ENCODE measurements at places on chromosomes 4 and X.

GRCh38 chr4:184645904-184646610 is 3.2 kb downstream of the CASP3 start:
- H3K4me1 ChIP-seq: peaks cover 32% of the 10 kb centered on the region
- H3K36me3 ChIP-seq: peaks cover 8% of the 10 kb centered on the region
- no peaks in the 10 kb centered on the region for H3K27me3 ChIP-seq

- H3K4me1 ChIP-seq: no peaks in the 10 kb centered on the region
- DNase-seq: no peak
- H3K4me3 ChIP-seq: no peak overlapping the region
- H3K36me3 ChIP-seq: no peaks in the 10 kb centered on the region
- H3K27me3 ChIP-seq: no peaks in the 10 kb centered on the region
These were observed 53.2 kb downstream of the MTM1 start for GRCh38 chrX:150621652-150622051.

DNA sequence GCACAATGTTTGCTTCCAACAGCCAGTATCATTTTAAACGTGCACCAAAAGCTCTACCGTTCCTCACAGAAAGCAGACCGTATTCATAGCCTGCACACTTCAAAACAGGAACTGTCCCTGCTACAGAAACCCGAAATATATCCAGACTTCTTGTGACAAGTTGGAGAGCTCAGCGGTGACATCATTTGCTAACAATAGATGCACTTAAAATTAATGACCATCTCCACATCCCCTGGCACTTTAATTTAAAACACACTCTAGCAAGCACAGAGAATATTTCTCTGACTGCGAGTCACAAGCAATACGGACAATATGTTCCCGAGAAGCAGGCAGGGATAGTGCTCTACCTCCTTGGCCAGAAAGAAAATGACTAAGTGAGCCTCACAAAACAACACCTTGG is 2.5 kb downstream of the NYX start:
- peaks cover 19% of the 10 kb centered on the region for H3K4me1 ChIP-seq
- H3K36me3 ChIP-seq: no peaks in the 10 kb centered on the region
- H3K4me3 ChIP-seq: peak overlapping the region; percentile 59
- no peak overlapping the region for H3K27ac ChIP-seq

DNA sequence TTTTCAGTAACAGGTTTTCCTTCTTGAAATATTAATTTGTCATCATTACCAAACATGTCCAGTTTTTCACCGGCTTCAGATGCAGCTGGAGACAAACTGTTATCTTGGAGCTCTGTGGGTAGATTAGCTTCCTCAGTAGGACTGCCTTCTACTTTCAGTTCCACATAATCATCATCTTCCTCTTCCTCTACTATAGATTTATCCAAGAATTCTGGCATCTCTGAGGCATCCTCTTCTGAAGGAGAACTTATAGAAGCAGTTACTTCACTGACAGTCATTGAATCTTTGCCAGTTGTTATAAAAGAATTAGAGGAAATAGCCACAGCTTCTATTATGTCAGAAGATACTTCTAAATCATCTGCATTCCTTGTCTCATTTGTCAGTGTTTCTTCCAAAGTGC is 162.9 kb downstream of the LRBA start:
- no peak overlapping the region for H3K4me3 ChIP-seq
- H3K27me3 ChIP-seq: no peaks in the 10 kb centered on the region
- H3K27ac ChIP-seq: no peak overlapping the region
- H3K36me3 ChIP-seq: no peaks in the 10 kb centered on the region
- DNase-seq: peak; percentile 3

DNA sequence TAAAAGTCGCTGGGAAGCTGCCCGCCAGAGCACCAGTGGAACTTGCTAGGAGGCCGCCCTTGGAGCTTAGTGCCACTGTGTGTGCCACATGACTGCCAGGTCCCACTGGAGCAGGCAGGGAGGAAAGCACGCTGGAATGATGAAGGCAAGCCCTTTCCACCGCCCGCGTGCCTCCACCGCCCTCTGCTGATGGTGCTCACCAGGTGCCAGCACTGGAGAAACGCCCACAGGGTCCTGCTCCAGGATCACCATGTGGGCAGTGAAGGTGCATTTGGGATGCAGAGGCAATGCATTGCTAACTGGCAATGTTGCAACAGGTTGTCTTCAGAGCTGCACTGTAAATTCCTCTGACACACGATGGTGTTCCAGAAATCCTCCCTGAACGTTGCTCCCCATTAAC is 76.3 kb downstream of the SHROOM2 start:
- H3K27me3 ChIP-seq: no peaks in the 10 kb centered on the region
- no peak overlapping the region for H3K4me3 ChIP-seq
- H3K27ac ChIP-seq: no peak overlapping the region
- H3K4me1 ChIP-seq: peaks cover 9% of the 10 kb centered on the region
- H3K36me3 ChIP-seq: no peaks in the 10 kb centered on the region

GRCh38 chrX:31291131-31291530 is 219.3 kb upstream of the FTHL17 start:
- no peaks in the 10 kb centered on the region for H3K27me3 ChIP-seq
- H3K36me3 ChIP-seq: no peaks in the 10 kb centered on the region
- DNase-seq: peak; percentile 21
- H3K4me1 ChIP-seq: no peaks in the 10 kb centered on the region

- H3K27me3 ChIP-seq: no peaks in the 10 kb centered on the region
- DNase-seq: no peak
- no peaks in the 10 kb centered on the region for H3K4me1 ChIP-seq
These were observed 213.4 kb downstream of the TMA16 start for GRCh38 chr4:163707873-163708272.

GRCh38 chr4:185127021-185127925 is 15.8 kb upstream of the SLC25A4 start:
- H3K4me1 ChIP-seq: no peaks in the 10 kb centered on the region
- peak; percentile 34 for DNase-seq
- H3K27ac ChIP-seq: no peak overlapping the region

DNA sequence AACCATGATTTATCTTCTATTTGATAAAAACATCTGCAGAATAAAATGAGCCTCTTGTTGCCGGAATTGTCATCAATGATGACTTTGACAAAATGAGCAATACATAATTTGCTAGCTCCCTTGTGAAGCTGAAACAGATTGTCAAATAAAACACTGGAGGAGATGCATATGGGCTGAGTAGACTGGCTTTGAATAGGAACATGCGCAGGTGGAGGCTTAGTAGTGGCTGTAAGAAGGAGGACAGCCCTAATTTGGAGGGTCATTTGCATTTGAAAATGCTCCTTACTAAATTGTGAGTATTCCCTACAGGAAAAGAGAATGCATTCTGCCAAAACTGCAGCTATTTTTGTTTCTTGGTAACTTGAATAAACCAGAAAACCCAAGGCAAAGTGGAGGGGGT is 329.1 kb downstream of the PPARGC1A start:
- no peaks in the 10 kb centered on the region for H3K27me3 ChIP-seq
- no peaks in the 10 kb centered on the region for H3K36me3 ChIP-seq
- H3K4me1 ChIP-seq: no peaks in the 10 kb centered on the region

GRCh38 chrX:9135901-9136510 is 102.1 kb upstream of the FAM9B start:
- DNase-seq: peak; percentile 42
- H3K27me3 ChIP-seq: no peaks in the 10 kb centered on the region
- H3K4me1 ChIP-seq: peaks cover 3% of the 10 kb centered on the region

DNA sequence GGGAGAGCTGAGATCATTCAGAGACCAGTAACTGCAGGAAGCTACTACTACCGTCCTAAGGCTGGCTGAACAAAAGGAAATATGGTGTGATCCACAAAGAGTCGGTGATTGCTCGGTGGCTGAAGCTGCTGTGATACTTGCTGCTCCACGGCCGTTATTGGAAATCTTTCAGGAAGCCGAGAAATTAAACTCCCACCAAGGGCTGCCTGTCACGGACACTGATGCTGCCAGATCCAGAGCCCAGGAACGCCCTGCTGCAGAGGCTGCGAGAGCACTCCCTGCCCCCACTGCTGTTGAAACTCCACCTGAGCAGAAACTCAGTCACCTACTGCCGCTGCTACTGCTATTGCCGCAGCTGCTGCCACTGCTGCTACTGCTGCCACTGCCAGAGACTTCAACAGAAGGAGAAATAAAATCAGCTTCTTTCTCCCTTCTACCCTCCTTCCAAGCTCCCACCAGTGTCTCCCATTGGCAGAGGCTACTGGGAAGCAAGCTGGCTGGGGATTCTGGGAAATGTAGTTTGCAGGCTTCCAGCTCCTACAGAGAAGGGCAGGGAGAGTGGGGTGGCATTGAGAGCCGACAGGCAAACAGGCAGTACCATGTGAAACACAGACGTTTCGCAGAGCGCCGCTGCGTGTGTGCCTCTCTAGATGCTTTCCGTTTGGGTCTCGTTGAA is 126.0 kb upstream of the ENPP6 start:
- no peaks in the 10 kb centered on the region for H3K4me1 ChIP-seq
- H3K27ac ChIP-seq: peak overlapping the region; percentile 1
- peak; percentile 89 for DNase-seq
- peak overlapping the region; percentile 86 for H3K4me3 ChIP-seq
- no peaks in the 10 kb centered on the region for H3K36me3 ChIP-seq

DNA sequence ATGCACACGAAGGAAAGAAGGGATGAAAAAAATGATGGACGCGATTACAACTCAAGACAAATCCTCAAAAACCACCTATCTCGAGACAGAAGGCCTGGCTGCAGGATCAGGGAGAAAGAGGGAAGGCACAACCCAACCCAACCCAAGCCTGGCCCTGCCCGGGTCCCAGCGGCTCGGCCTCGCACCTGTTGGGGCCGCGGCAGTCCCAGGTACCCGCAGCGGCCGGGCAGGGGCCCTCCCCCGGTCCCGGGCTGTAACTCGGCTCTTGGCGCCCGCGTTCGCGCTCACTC is 464 bp downstream of the RASGEF1B start:
- DNase-seq: no peak
- peaks cover 37% of the 10 kb centered on the region for H3K27me3 ChIP-seq
- peak overlapping the region; percentile 78 for H3K4me3 ChIP-seq

DNA sequence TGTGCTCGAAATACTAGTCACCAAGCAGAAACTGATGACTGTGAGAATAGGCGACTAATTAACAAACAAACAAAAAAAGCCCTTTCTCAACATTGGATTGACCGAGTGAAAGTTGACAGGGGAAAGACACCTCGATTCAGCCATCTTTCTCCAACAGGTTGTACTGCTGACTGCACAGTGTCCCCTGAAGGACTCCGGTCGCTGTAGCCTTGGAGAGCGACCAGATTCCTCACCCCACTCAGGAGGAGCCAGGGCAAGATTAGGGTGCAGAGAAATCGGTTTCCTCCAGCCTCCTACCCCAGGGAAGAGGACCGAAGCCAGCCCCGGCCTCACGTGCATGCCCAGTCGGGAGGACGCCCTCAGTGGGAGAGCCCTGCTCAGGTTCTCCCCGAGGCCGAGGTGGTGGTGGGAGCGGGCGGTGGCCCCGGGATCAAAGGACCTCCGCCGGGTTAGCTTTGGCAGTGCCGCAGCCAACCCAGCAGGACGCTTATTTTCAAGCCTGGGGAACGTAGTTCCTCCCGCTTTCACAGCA is 1.1 kb upstream of the RAP1GDS1 start:
- peak overlapping the region; percentile 97 for H3K27ac ChIP-seq
- DNase-seq: no peak
- peaks cover 21% of the 10 kb centered on the region for H3K4me1 ChIP-seq
- H3K4me3 ChIP-seq: peak overlapping the region; percentile 83
- no peaks in the 10 kb centered on the region for H3K36me3 ChIP-seq

DNA sequence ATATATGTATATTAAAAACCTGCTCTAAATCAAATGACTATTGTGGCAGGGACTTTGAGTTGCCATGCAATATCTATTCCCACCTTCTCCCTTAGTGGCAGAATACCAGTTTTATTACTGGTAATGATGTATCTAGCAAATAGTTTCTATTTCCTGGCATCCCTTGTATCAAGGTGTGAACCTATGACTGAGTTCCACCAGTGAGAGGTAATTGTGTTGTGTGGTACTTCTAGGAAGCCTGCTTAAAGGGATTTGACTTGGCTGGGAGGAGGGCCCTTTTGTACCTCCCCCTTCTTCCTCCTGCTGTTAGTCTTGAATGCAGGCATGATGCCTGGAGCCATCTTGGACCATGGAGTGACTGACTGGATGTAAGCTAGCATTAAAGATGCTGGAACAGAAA is 65.4 kb upstream of the DYNLT3 start:
- H3K27me3 ChIP-seq: no peaks in the 10 kb centered on the region
- no peak overlapping the region for H3K27ac ChIP-seq
- H3K4me1 ChIP-seq: peaks cover 11% of the 10 kb centered on the region
- H3K36me3 ChIP-seq: no peaks in the 10 kb centered on the region
- no peak overlapping the region for H3K4me3 ChIP-seq

- no peak overlapping the region for H3K4me3 ChIP-seq
- H3K36me3 ChIP-seq: no peaks in the 10 kb centered on the region
- no peaks in the 10 kb centered on the region for H3K4me1 ChIP-seq
These were observed 7.7 kb downstream of the PRSS48 start for GRCh38 chr4:151284534-151285245.

GRCh38 chr4:164188236-164188635 is 565.7 kb upstream of the SMIM31 start:
- no peaks in the 10 kb centered on the region for H3K36me3 ChIP-seq
- no peak overlapping the region for H3K4me3 ChIP-seq
- H3K27me3 ChIP-seq: no peaks in the 10 kb centered on the region
- no peak for DNase-seq
- H3K27ac ChIP-seq: no peak overlapping the region

DNA sequence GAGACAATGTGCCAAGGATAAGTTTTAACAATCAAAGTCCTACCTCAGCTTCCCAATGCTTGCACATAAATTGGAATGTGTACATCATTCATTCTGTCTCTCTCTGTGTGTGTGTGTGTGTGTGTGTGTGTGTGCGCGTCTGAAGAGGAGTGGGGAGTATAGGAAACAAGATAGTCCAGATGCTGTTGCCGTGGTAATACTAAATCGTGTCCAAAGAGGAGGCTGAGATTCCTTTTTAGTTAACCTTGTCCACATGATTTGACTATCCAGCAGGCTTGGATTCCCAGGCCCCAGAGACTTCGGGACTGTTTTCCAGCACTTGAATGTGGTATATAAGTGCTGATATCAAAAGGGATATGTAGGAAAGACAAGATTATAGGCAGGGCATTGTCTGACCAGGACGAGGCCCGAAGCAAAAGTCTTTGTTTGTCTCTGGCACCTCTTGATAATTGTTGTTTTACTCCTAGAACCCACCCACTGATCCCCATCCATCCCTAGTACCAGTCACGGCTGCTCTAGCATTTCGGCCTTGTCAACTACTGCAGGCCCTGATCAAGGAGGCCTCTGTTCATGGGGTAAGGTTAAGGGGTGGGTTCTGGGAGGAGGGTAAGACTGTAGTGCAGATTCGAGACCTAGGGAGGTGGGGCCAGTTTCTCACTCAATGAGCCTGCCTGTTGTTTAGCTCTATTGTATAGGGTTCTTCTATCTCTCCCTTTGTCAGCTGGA is 3.9 kb downstream of the PLP1 start:
- no peak overlapping the region for H3K4me3 ChIP-seq
- H3K4me1 ChIP-seq: no peaks in the 10 kb centered on the region
- no peak for DNase-seq

GRCh38 chrX:41116948-41117347 is 31.7 kb downstream of the USP9X start:
- DNase-seq: no peak
- H3K27ac ChIP-seq: no peak overlapping the region
- H3K4me1 ChIP-seq: peaks cover 21% of the 10 kb centered on the region
- no peaks in the 10 kb centered on the region for H3K27me3 ChIP-seq
